ENCODE measurements at places on chromosomes 5 and 9. TPM values are rescaled to one million over a fixed set of nuclear protein-coding genes. Genes with fewer than 3 reads are reported as not detected.

DNA sequence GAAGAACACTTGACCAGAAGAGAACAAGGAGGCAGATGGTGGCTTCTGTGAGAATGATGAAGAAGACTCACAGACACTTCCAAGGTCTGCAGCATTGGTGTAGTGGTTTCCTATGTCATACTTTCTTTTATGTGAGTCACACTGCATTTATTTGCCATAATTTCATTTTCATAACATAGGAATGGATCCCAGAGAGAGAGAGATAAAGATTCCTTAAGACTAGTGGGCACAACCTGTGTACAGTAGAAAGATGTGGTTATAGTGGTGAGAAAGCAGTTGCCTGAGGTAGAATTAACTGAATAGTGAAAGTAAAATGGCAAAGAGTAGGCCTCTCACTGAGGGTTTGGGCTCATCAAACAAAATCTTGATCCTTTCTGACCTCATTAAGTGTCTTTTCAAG, 7.6 kb upstream of the CCDC152 start:
- no peaks in the 10 kb centered on the region for H3K27me3 ChIP-seq
- H3K27ac ChIP-seq = no peak overlapping the region
- no peak overlapping the region for H3K4me3 ChIP-seq
- no peaks in the 10 kb centered on the region for H3K36me3 ChIP-seq

- no peaks in the 10 kb centered on the region for H3K36me3 ChIP-seq
- no peaks in the 10 kb centered on the region for H3K4me1 ChIP-seq
- DNase-seq = no peak
- no peaks in the 10 kb centered on the region for H3K27me3 ChIP-seq
- H3K27ac ChIP-seq = no peak overlapping the region
These were observed 11.2 kb downstream of the CDHR2 start for GRCh38 chr5:176560364-176560763.

GRCh38 chr5:133261993-133262392, 210.2 kb downstream of the HSPA4 start:
- H3K4me1 ChIP-seq = peaks cover 8% of the 10 kb centered on the region
- no peaks in the 10 kb centered on the region for H3K27me3 ChIP-seq
- H3K27ac ChIP-seq = no peak overlapping the region
- no peaks in the 10 kb centered on the region for H3K36me3 ChIP-seq
- no peak overlapping the region for H3K4me3 ChIP-seq

DNA sequence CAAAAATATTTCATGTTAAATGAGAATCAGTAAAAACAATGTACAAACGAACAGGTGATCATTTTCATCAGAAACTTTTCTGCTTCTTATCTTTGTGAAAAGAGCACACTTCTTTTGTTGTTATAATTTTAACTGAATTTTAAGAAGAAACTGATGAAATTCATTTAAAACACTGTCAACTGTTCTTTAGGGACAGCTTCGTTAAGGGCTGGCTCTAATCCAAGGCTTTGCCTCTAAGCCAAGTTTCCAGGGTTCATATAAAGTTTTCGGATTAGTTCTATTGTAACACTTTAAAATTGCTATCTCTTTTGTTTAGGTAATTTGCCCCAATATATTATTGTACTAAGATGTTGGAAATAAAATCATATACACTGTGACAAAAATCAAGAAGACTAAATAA, 559.2 kb downstream of the TUSC1 start:
- H3K4me3 ChIP-seq = no peak overlapping the region
- H3K4me1 ChIP-seq = no peaks in the 10 kb centered on the region
- H3K36me3 ChIP-seq = no peaks in the 10 kb centered on the region
- DNase-seq = no peak

DNA sequence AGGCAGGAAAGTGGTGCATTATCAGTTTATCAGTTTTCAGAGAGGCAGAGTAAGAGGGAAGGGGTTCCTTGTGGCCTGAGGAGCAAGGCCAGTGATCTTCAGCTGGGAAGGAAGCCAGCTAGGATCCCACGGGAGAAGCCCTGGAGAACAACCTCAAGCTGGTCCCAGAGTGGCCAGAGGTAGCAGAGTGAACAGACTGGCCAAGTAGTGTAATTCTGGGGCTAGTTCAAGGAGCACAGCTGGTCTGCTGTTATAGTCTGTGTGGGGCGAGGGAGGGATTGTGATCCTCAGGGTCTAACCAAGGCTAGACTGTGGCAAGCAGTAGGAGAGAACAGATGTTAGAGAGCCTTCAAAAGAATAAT, 164.6 kb downstream of the CARTPT start:
- no peaks in the 10 kb centered on the region for H3K4me1 ChIP-seq
- H3K36me3 ChIP-seq = no peaks in the 10 kb centered on the region
- no peak overlapping the region for H3K27ac ChIP-seq

The TLX3 gene
- not detected for total RNA-seq

The HTR4 gene
- 0.22 TPM for total RNA-seq

DNA sequence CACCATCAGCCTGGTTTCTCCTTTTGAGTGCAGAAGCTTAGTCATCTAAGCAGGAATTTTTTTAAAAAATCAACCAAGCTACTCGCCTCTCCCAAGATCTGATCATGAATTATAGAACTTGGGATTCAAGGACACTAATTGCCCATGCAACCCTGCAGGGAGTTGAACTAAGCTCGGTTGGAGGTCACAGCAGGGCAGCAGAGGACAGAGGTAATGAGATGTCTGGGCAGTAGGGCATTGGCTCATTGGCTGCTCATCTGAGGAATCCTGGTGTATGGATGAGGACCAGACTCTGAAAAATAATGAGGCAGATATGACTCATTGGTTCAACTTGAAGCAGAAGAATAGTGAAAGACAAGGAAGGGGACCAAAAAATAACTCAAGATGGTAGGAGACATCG, 111.8 kb upstream of the TLE1 start:
- no peaks in the 10 kb centered on the region for H3K4me1 ChIP-seq
- no peak overlapping the region for H3K4me3 ChIP-seq
- DNase-seq = no peak
- no peaks in the 10 kb centered on the region for H3K27me3 ChIP-seq
- no peaks in the 10 kb centered on the region for H3K36me3 ChIP-seq
- H3K27ac ChIP-seq = no peak overlapping the region

DNA sequence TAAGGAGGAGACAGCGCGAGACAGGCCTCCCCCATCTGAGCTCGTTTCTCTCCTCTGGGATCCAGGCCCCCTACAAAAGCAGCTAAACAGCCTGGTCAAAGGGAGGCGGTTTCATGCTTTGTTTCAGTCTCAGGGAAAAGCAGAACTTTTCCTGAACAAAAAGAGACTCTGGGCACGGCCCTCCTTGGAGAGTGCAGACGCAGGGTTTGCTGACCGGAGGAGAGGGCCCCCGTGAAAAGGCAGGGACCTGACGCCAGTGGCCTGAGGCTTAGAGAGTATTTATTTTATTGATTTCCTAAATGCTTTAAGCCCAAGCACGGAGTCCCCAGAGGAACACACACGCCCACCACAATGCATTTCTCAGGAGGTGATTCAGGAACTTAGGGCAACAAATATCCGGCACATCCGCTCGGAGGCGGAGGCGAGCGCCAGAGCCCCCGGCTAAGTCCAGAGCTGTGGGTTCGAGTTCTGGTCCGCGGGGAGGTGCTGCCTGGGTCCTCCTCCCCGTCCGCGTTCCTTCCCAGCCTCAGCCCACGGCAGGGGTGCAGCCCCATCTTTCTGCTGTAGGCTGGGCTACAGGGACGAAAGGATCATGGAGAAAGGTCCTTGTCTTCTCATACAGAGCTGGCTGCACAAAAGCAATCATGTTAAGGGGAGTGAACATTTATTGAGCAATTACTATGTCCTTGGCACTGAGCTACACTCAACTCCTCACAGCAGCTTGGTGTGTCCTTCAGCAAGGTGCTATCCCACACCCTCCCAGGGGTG, 40.0 kb downstream of the PTGES start:
- peak; percentile 32 for DNase-seq
- no peak overlapping the region for H3K27ac ChIP-seq
- H3K36me3 ChIP-seq = no peaks in the 10 kb centered on the region
- H3K4me3 ChIP-seq = no peak overlapping the region
- no peaks in the 10 kb centered on the region for H3K27me3 ChIP-seq
- no peaks in the 10 kb centered on the region for H3K4me1 ChIP-seq

DNA sequence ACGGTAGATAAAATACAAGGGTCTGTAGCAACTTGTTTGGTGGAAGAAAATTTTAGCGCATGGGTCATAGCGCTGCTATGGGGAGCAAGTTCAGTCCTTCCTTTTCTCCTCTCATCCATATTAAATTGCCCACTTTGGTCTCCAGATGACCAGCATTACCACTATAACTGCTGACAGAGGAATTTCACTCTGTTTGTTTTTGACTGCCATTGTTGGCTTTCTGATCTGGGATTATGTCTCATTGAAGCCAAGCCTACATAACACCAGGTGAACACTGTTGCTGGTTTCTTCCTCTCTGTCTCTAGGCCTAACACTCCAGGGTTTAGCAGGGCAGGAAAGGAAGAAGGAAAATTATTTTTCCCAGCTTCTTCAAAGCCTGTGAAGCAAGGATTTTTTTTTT, 6.6 kb upstream of the SUB1 start:
- H3K36me3 ChIP-seq = no peaks in the 10 kb centered on the region
- H3K27me3 ChIP-seq = no peaks in the 10 kb centered on the region
- H3K4me1 ChIP-seq = no peaks in the 10 kb centered on the region
- H3K27ac ChIP-seq = peak overlapping the region; percentile 26
- no peak overlapping the region for H3K4me3 ChIP-seq

- H3K27me3 ChIP-seq = no peaks in the 10 kb centered on the region
- no peak for DNase-seq
- no peak overlapping the region for H3K4me3 ChIP-seq
These were observed 7.7 kb downstream of the CAST start for GRCh38 chr5:96669909-96670308.

GRCh38 chr9:83656032-83656680, 33.2 kb downstream of the IDNK start:
- no peaks in the 10 kb centered on the region for H3K27me3 ChIP-seq
- H3K36me3 ChIP-seq = peaks cover 9% of the 10 kb centered on the region
- no peak for DNase-seq
- no peak overlapping the region for H3K4me3 ChIP-seq
- H3K4me1 ChIP-seq = no peaks in the 10 kb centered on the region

DNA sequence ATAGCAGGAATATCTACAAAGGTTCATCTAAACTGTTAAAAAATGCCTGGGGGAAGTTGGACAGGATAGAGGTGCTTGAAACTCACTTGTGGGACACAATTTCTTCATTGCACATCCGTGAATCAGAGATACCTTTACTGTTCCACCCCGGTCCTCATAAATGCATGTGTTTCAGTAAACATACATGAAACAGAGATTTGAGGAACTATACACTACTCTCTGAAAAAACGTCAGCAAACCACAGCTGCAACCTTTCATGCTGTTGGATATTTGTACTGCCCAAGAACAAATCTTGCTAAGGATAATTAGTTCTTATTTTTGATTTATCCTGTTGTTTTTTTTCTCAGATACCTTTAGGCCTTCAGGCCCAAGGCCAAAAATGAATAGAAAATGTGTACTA, 337.3 kb downstream of the KDM4C start:
- no peaks in the 10 kb centered on the region for H3K4me1 ChIP-seq
- no peaks in the 10 kb centered on the region for H3K36me3 ChIP-seq
- H3K4me3 ChIP-seq = no peak overlapping the region

GRCh38 chr5:66174338-66174737, 30.2 kb downstream of the SREK1 start:
- no peak overlapping the region for H3K27ac ChIP-seq
- H3K27me3 ChIP-seq = no peaks in the 10 kb centered on the region
- H3K36me3 ChIP-seq = peaks cover 5% of the 10 kb centered on the region
- no peaks in the 10 kb centered on the region for H3K4me1 ChIP-seq
